NCI-H226 (cell line): ENCODE measurements at places on chromosomes 6 and 20.

- no peak for DNase-seq
These were observed 55.4 kb upstream of the GATA5 start for GRCh38 chr20:62531046-62531838.

DNA sequence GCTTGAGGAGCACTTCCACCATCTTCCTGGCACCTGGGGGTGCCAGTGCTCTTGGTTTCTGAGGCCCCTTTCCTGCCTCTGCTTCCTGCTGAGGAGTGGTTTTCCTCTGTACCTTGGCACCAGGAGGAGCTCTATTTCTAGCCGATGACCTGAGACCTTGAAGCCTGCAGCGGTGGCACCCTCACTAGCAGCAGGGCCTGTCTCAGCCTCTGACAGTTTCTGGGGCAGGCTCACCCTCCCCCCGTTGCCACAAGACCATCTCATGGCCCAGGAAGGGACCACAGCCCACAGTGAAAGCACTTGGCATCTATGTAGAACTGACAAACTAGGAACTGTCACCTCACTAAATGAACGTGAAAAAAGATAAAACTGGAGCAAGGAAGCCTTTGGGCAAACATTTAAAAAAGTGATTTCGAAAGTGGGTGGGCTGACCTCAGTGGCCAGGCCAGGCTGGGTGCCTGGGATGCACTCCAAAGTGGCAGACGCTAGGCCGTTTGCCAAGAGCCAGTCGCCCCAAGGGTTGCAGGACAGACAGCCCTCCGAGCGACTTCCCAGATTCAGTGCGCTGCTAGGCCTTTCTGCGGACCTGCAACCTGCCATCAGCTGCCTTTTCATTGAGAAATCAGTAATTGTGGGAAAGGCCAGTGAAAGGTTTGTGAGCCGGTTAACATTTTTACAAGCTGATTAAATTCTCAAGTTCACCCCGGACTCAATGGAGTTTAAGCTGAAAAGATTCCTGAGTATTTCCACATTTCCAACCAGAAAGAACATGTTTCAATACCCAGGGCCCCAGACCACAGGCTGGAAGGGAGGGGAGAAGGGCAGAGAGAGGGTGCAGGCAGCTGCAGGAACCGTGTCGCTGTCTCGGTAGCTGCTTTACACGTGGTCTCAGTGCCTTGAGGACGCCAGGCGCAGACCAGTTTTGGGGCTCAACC is 303.7 kb downstream of the ESR1 start:
- DNase-seq = no peak

DNA sequence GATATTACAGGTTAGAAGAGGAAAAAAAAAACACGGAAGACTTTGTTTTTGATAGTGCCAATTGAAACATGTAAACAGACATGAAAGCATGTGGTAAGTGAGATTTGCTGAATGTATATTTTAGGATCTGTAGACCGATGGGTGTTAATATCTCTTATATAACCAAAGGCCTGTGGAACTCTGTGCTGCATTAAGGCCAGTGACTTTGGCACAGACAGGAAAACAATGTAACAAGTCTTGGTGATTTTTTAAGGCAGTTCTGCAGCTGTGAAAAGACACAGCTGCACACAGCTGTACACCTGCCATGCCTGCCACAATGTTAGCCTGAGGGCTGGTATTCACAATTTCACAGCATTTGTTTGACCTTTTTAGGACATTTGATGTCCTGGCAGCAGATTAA is 6.1 kb downstream of the SOBP start:
- DNase-seq = no peak

- DNase-seq = no peak
These were observed 27.0 kb downstream of the ZNF292 start for GRCh38 chr6:87182321-87182720.

GRCh38 chr6:166570929-166571713 is 15.4 kb downstream of the RAMACL start:
- DNase-seq = no peak

DNA sequence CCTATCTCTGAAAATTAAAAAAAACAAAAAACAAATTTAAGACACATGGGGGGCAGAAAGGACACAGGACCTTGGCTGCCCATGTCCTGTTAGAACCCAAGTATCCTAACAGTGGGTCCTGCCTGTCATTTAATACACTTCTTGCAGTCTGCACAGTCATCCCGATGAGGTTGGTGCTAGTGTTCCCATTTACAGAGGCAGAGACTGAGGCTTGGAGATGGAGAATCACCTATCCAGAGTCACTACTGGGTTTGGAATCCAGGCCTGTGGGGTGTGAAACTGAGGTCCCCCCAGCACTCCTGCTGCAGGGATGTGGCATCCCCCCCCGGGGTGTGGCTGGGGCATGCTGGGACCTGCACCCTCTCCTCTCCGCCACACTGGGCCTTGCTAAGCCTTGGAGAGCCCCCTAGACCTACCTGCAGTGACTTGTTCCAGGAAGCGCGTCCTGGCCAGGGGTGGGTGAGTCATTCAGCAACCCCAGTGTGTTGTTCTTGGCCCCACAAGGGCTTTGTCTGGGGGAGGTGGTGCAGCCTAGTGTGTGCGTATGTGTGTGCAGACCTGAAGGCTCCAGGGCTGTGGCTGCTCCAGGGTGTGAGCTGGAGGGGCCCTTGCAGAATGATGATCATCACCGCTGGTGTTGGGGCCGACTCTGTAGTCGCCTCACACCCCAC is 49.7 kb downstream of the BCAS4 start:
- peak; percentile 90 for DNase-seq

GRCh38 chr6:12657884-12658283 is 58.7 kb upstream of the PHACTR1 start:
- DNase-seq = no peak

- no peak for DNase-seq
These were observed 43.5 kb upstream of the TIAM2 start for GRCh38 chr6:154951345-154952200.

- DNase-seq = peak; percentile 85
These were observed 9.9 kb upstream of the BAK1 start for GRCh38 chr6:33589731-33590530.

GRCh38 chr6:147192278-147192911 is 11.8 kb upstream of the STXBP5 start:
- no peak for DNase-seq

GRCh38 chr6:166036316-166037095 is 131.1 kb downstream of the TBXT start:
- DNase-seq = no peak

DNA sequence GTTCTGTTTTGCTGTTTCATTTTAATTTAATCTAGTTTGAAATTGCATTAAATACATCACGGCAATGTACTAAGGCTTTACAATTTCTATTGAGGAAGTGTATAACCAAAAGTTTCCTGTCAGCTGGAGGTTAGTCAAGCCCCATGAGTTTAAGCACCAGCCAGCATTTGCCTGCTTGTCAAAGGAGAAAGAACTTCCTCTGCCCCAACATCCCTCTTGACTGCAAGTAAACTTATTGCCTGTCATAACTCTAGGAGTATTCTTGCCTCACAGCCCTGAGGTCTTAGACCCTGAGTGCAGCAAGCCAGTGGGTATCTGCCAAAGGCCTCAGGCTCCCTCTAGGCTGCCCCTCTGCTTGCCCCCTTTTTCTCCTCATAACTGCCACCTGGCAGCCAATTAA is 106.7 kb upstream of the INSM1 start:
- DNase-seq = no peak

DNA sequence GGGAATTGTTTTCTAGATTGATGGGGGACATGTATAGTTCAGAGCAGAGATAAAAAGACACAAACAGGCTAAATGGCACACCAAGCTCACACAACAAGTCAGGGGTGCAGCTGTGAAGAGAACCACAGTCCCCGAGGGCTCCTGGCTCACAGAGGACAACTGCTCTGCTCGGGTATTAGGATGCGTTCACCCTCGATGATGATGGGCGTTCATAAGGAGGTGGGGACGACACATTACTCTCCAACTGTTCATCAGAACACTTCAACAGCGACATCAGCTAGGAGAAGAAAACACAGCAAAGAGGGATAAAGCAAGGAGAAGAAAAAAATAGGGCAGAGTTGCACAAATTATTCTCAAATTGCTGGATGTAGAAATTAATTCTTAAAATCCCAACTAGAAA is 174.8 kb upstream of the RREB1 start:
- DNase-seq = no peak

- no peak for DNase-seq
These were observed 47.0 kb upstream of the PRL start for GRCh38 chr6:22343864-22344263.

- no peak for DNase-seq
These were observed 18.8 kb downstream of the DNMT3B start for GRCh38 chr20:32780749-32781655.

GRCh38 chr6:170259278-170259677 is 31.6 kb downstream of the DLL1 start:
- DNase-seq = no peak

DNA sequence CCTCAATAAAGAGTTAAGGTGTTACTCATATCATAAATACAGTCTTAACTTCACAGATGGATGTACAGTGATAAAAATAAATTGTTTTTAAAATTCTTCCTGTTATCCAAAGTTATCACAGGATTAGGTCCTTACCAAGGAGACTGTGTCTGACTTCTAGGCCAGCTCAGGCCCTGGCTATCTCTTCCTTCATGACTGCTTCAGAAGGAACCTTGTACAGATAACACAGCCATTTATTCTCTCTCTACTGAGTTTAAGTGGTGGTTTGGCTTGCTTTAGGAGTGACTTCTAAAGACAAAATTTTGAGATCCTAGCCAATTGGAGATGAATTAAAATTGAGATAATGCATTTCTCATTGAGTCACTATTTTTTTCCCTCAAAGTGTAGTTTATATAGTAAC is 40.8 kb upstream of the RNF182 start:
- no peak for DNase-seq

GRCh38 chr20:32583581-32584070 is 1.5 kb downstream of the NOL4L start:
- DNase-seq = no peak

DNA sequence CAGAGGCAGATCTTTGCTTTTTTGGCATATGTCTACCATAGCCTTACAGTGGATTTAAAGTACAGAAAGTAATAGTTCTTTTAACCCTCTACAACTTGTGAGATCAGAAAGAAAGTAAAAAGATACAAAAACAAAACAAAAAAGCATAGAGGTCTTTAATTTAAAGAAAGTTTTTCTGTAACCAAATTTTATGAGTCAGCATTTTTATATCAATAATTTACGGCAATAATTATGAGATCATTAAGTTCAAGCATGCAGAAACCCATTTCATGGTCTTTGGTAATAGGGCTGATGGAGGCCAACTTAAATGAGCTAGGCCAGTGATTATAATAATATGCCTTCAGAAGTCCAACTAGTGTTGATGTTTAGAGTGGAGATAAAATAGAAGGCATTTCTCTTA is 145.9 kb downstream of the AIG1 start:
- DNase-seq = no peak

DNA sequence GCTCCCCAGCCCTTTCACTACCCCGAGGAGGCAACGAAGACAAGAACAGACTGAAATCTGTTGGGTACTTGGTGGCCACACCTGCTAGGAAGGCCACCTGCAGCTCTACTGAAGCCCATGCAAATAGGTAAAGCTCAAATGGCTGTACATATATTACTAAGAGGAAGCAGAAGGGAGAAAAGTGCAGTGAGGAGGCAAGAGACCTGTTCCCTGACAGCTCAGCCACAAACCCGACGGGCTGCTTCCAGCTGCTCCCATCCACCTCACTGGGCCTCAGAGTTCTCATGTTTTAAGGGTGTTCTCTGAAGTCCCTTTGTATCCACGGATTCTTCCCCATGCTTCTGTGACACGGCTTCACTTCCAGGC is 24.6 kb downstream of the TRAM2 start:
- DNase-seq = no peak

DNA sequence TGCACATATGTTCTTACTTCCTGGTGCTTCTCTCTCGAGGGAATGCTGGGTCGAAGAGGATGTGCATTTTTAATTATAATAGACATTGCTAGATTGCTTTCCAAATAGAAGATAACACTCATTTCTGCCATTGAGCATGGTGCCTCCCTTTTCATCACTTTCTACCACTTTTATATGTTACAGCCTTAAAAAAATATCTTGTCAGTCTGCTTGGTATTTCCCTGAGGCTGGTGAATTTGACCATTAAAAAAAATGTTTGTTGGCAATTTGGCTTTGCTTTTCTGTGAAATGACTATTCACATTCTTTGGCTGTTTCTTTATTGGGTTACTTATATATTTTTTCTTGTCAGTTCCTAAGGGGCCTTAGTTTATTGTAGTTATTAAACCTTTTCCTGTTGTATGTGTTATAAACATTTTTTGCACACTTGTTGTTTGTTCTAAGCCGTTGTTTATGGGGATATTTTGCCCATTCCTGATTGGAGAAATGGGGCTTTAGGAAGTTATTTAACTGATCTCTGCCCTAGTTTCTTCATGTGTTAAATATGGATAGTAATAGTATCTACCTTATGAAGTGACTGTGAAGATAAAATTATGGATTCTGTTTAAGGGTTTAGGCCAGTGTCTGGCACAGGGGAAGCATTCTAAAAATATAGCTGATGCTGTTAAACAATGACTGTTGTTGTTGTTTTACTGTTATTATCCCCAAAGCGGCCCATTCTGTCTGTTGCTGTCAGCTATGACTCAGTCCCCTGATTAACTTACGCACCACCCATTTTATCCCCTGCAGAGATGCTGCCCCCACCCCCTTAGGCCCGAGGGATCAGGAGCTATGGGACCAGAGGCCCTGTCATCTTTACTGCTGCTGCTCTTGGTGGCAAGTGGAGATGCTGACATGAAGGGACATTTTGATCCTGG is 3.8 kb downstream of the DDR1 start:
- no peak for DNase-seq

GRCh38 chr20:33267701-33268100 is 15.3 kb upstream of the BPIFB1 start:
- no peak for DNase-seq

GRCh38 chr6:168865-169455 is 123.3 kb upstream of the DUSP22 start:
- peak; percentile 20 for DNase-seq

- no peak for DNase-seq
These were observed 114.1 kb downstream of the GJA10 start for GRCh38 chr6:90008189-90008907.

- no peak for DNase-seq
These were observed 144.2 kb downstream of the CARMIL1 start for GRCh38 chr6:25423358-25423757.

- no peak for DNase-seq
These were observed 12.4 kb upstream of the PTPRK start for GRCh38 chr6:128532827-128533226.

DNA sequence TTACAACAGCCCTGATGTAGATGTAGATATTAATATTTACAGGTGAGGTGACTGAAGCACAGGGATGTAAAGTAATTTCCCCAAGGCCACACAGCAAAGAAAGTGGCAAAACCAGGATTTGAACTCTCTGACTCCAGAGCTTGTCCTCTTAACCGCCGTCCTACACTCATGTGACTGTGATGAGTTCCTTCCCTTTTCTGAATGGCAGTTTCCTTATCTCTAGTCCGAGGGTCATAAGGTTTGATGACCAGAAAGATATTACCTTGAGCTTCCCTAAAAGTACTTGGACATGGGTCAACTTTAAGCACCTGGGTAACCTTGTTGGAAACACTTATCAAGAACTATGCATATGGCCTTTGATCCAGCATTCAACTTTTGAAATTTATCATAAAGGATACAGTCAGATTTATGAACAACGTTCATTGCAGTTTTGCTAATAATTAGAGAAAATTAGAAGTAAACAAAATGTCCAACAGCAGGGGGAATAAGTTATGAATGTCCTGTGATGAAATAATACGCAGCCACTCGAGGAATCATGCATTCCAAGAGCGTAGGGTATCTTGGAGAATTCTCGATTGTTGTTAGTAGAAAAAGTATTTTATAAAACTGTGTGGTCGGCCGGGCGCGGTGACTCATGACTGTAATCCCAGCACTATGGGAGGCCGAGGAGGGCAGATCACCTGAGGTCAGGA is 2.3 kb upstream of the TLDC2 start:
- no peak for DNase-seq
